Colonic mucosa (tissue), 4 donors: ENCODE measurements at places on chromosomes 2 and 18. TPM values are rescaled to one million over a fixed set of nuclear protein-coding genes. Genes with fewer than 3 reads are reported as not detected.

Gene PRKAG3
- not detected for total RNA-seq

DNA sequence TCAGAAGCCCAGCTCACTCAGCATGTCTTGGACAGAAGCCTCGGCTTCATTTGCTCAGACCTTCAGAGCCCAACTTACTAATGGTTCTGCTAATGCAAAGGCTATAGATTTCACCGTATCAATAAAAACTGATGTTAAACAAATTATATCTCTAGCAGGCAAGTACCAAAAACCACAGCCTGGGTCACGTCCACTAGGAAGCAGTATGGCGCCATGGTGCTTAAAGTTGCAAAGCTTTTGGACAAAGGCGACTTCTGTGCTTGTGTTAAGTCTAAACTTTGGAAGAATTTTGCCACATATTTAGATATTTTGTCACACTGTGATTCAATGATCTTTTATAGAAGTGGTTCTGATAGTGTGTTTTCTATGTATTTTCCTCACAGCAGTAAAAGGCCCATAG lies 276.8 kb upstream of the PARD3B start:
- DNase-seq = no peak
- H3K27ac ChIP-seq = no peak overlapping the region
- no peak overlapping the region for H3K4me3 ChIP-seq
- no peaks in the 10 kb centered on the region for H3K36me3 ChIP-seq
- no peaks in the 10 kb centered on the region for H3K27me3 ChIP-seq
- H3K4me1 ChIP-seq = no peaks in the 10 kb centered on the region

Gene ALKAL2
- total RNA-seq = 0.72 TPM

Gene LRP2
- not detected for total RNA-seq

DNA sequence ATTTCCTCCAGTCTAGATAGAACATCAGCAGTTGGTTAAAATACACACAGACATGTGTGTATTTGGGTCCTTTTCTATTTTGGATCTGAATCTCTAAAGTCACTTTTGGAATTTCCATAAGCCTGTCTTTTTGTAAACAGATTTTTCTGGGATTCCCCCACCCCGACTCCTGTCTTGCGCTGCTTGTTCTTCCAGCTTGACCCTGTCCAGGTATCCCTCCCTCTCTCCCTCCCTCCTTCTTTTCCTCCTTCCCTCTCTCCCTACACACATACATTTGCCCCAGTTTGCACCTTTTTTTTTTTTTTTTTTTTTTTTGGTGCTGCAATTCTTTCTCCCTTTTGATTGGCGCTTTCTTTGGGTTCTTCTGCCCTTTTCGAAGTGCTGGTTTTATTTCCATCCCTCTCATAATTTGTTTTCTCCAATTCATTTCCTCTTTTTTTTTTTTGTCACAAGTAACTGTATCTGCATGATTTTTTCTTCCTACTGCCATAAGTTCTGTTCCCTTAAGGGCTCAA lies 114.8 kb upstream of the SERTAD2 start:
- peak overlapping the region; percentile 61 for H3K4me3 ChIP-seq
- H3K27ac ChIP-seq = peak overlapping the region; percentile 96
- peaks cover 3% of the 10 kb centered on the region for H3K4me1 ChIP-seq
- peak; percentile 42 for DNase-seq
- H3K36me3 ChIP-seq = no peaks in the 10 kb centered on the region
- H3K27me3 ChIP-seq = no peaks in the 10 kb centered on the region

GRCh38 chr18:53253789-53254188 lies 913.8 kb downstream of the DCC start:
- no peak overlapping the region for H3K27ac ChIP-seq
- no peaks in the 10 kb centered on the region for H3K27me3 ChIP-seq
- no peaks in the 10 kb centered on the region for H3K4me1 ChIP-seq
- H3K36me3 ChIP-seq = no peaks in the 10 kb centered on the region
- no peak for DNase-seq

Gene ACMSD
- total RNA-seq = not detected

- H3K27ac ChIP-seq = no peak overlapping the region
- H3K27me3 ChIP-seq = no peaks in the 10 kb centered on the region
- no peaks in the 10 kb centered on the region for H3K36me3 ChIP-seq
Measured at GRCh38 chr2:109726379-109727270, 67.5 kb upstream of the RGPD5 start.

Gene XRCC5
- 205 TPM for total RNA-seq

Gene CRYBA2
- total RNA-seq = 3.4 TPM

- DNase-seq = no peak
- H3K4me1 ChIP-seq = no peaks in the 10 kb centered on the region
- H3K27ac ChIP-seq = peak overlapping the region; percentile 34
- H3K36me3 ChIP-seq = no peaks in the 10 kb centered on the region
- H3K27me3 ChIP-seq = no peaks in the 10 kb centered on the region
Measured at GRCh38 chr2:108612153-108612513, 77.9 kb downstream of the LIMS1 start.

GRCh38 chr2:177466337-177467195 lies 74.0 kb downstream of the AGPS start:
- DNase-seq = no peak
- H3K4me3 ChIP-seq = no peak overlapping the region
- no peaks in the 10 kb centered on the region for H3K4me1 ChIP-seq
- H3K27ac ChIP-seq = no peak overlapping the region
- no peaks in the 10 kb centered on the region for H3K36me3 ChIP-seq

Gene DOK6
- 0.61 TPM for total RNA-seq

Gene WNT10A
- 0.44 TPM for total RNA-seq

GRCh38 chr18:23245461-23245860 lies 110.2 kb downstream of the CABLES1 start:
- no peak overlapping the region for H3K4me3 ChIP-seq
- H3K36me3 ChIP-seq = no peaks in the 10 kb centered on the region
- DNase-seq = no peak
- H3K4me1 ChIP-seq = no peaks in the 10 kb centered on the region
- H3K27ac ChIP-seq = no peak overlapping the region

- H3K4me3 ChIP-seq = no peak overlapping the region
- no peaks in the 10 kb centered on the region for H3K27me3 ChIP-seq
- H3K27ac ChIP-seq = no peak overlapping the region
- H3K36me3 ChIP-seq = no peaks in the 10 kb centered on the region
- H3K4me1 ChIP-seq = no peaks in the 10 kb centered on the region
Measured at GRCh38 chr2:65527451-65528240, 95.2 kb upstream of the SPRED2 start.

- H3K27ac ChIP-seq = no peak overlapping the region
- H3K36me3 ChIP-seq = no peaks in the 10 kb centered on the region
- H3K27me3 ChIP-seq = no peaks in the 10 kb centered on the region
- H3K4me3 ChIP-seq = no peak overlapping the region
- H3K4me1 ChIP-seq = no peaks in the 10 kb centered on the region
Measured at GRCh38 chr18:75252136-75252535, 41.5 kb downstream of the TSHZ1 start.

- H3K4me3 ChIP-seq = no peak overlapping the region
- H3K27ac ChIP-seq = no peak overlapping the region
- no peaks in the 10 kb centered on the region for H3K27me3 ChIP-seq
- H3K36me3 ChIP-seq = no peaks in the 10 kb centered on the region
- no peak for DNase-seq
Measured at GRCh38 chr2:151971301-151972051, 127.4 kb downstream of the CACNB4 start.

Gene EVX2
- total RNA-seq = not detected

Gene CAPN14
- total RNA-seq = not detected

DNA sequence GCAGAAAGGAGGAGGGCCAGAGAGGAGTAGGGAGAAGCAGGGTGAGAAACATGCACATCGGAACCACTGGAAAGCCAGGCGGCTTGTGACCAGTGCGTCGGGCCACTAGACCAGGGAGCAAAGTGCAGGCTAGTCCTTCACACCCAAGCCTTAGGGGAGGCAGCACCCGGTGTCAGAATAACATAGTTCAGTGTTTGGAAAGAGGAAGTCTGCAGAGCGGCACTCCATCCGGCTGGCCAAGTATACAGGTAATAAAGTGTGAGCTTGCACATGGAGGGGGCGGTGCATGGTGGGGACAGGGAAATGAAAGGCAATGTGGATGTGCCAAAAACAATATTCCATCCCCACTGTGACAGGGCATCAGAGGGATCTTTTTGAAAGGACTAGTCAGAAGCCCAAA lies 69.7 kb downstream of the ZNF521 start:
- peak; percentile 22 for DNase-seq
- H3K27ac ChIP-seq = no peak overlapping the region
- H3K27me3 ChIP-seq = no peaks in the 10 kb centered on the region
- no peaks in the 10 kb centered on the region for H3K4me1 ChIP-seq
- H3K36me3 ChIP-seq = no peaks in the 10 kb centered on the region

Gene ASPRV1
- 0.40 TPM for total RNA-seq

DNA sequence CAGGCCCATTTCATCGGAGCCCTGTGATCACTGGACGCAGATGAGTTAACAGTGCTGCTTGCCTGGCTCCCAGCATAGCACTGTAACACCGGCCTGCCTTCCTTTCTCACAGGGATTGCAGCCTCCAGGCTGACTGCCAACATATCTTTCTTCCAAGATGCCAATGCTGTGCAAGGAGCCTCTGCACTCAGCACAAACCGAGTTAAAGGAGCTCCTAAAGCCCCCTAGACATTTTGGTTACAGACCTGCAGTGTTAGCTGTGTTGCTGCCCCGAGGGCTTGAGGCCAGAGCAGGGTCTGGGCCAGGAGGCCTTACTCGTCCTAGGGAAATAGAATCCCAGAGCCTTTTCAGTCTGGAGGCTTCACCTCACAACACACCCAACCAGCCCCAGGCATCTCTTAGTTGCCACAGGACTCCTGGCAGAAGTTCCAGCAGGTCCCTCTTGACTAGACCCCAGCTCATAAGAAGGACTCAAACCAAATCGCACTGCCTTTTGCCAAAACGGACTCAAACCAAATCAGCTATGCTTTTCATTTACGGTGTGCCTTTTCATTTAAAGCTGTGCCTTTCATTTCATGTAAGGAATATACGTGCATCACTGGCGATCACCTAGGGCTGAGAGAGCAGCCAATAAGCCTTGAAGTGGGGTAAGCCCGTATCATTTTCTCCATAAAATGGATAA lies 58.4 kb upstream of the EML4 start:
- no peak overlapping the region for H3K4me3 ChIP-seq
- no peaks in the 10 kb centered on the region for H3K36me3 ChIP-seq
- no peak overlapping the region for H3K27ac ChIP-seq
- peaks cover under 1% of the 10 kb centered on the region for H3K4me1 ChIP-seq

Gene SPATA3
- not detected for total RNA-seq

Gene UGT1A3
- 1.0 TPM for total RNA-seq

Gene HES6
- 79.5 TPM for total RNA-seq

Gene RESP18
- total RNA-seq = not detected

Gene M1AP
- total RNA-seq = 0.35 TPM

Gene SERPINB13
- total RNA-seq = not detected

DNA sequence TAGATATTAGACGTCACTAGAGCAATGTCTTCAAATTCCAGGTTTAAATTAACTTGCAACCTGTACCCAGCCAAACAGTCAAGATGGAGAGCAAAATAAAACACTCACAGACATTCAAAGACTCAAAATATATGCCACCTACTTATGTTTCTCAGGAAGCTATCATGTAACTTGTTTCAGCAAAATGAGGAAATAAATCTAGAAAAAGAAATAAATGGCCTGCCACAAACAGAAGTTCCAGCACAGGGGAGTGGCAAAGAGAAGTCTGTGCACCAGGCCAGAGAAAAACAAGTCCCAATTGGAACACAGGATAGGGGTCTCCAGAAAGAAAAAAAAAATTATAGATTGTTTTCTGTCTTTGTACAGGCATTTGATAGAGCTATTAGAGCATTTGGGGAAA lies 96.7 kb downstream of the LRP2 start:
- H3K27me3 ChIP-seq = no peaks in the 10 kb centered on the region
- no peaks in the 10 kb centered on the region for H3K36me3 ChIP-seq
- no peak overlapping the region for H3K4me3 ChIP-seq
- no peaks in the 10 kb centered on the region for H3K4me1 ChIP-seq
- no peak overlapping the region for H3K27ac ChIP-seq

GRCh38 chr18:80244956-80245730 lies 2.2 kb downstream of the PARD6G start:
- H3K36me3 ChIP-seq = no peaks in the 10 kb centered on the region
- no peaks in the 10 kb centered on the region for H3K4me1 ChIP-seq
- H3K27ac ChIP-seq = no peak overlapping the region
- no peak overlapping the region for H3K4me3 ChIP-seq
- H3K27me3 ChIP-seq = peaks cover 12% of the 10 kb centered on the region
